ENCODE measurements at places on chromosomes 3 and 15.
A peak's percentile ranks its signal among the peaks of the same experiment; 100 is the strongest.

- DNase-seq, result no peak
Measured at GRCh38 chr15:74213858-74214284, 11.3 kb upstream of the STRA6 start.

DNA sequence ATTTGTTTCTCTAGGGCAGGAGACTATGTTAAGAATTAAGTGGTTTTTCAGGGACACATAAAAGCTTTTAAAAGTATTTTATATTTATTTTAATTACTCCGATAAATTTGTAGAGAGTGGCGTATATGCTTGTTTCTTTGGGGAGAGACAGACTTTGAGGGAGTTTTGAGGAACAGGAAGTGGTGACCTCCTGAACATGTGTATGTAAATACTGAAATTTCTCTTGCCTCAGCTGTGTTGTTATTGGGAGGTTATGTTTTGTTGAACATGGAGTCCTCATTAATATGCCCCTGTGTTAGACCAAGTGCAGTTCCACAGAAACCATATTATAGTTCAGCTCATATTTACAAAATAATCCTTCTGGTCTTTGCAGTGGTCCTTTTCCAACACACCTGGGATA lies 41.8 kb upstream of the UTS2B start:
- DNase-seq, result no peak

DNA sequence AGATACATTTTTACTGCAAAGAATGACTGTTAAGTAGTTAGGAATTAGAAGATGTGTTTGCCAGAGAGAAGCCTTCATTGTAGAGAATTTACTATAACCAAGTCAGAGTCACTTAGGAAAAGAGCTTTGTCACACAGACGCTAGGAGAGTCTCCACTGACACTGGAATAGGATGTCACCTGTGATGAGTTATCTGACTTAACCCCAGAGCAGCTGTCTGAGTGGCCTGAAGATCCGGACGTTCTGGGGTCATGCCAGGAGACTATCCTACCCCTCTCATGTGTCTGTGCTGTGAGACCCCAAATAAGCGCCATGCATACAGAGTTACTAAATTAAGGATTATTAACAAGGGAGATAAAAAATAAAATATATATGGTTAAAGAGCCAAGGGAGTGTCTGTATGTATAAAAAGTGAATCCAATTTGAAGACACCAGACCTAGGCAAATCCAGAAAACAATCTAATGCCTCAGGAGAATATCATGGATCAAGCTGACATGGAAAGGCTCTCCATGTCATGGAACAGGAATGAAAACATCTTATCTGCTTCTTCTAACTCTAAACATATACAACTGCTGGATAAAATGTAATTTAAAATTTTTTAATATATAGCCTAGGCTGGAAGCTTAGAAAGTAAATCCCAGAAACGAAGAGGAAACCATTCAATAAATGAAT lies 43.5 kb downstream of the ITGB5 start:
- DNase-seq, result no peak

- DNase-seq, result peak; percentile 39
Measured at GRCh38 chr15:77019521-77020331, 24.8 kb downstream of the PSTPIP1 start.

- no peak for DNase-seq
Measured at GRCh38 chr15:45548753-45549520, 26.4 kb upstream of the SLC30A4 start.

DNA sequence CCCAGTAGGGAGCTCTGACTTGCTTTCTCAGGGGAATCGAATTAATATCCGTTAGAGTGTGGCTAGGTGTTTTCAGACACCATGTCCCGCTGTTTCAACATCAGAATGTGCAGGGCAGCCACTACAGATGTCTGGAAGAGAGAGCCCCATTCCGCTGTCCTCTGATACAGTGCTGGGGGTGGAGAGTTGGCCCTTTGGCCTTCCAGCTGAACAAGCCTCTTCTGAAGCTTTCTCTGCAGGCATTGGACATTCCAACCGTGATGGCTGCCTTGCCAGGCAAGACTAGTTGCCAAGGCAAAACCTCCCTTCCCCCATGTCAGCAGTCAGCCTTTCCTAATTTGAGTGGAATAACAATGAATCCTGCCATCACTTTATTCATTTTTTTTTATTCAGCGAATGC lies 1.5 kb downstream of the FAH start:
- DNase-seq, result no peak

- DNase-seq, result peak; percentile 51
Measured at GRCh38 chr3:15781637-15782402, 16.0 kb downstream of the ANKRD28 start.

GRCh38 chr3:118126751-118127150 lies 907.9 kb downstream of the IGSF11 start:
- no peak for DNase-seq

DNA sequence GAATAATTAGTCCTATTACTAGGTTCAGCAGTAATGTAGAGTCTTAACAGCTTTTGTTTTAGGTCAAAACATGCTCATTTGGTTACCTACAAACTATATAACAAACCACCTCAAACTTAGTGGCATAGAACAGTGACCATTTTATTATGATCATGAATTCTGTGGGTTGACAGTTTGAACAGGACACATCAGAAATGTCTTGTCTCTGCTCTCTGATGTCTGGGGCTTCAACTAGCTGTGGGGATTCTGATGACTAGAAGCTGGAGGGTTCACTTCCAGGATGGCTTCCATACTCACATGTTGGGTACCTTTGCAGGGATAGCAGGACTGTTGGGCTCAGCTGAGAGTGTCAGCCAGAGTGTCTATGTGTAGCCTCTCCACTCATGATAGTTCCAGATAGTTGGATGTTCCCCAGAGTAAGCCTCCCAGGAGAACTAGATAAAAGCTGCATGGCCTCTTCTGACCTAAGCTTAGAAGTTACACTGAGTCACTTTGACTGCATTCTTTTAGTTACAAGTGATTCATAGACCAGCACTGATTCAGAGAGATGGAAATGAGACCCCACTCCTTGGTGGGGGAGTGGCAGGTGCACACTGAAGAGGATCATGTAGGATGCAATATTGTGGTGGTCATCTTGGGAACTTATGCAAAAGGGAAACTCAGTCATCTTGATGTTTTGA lies 32.6 kb downstream of the PLCL2 start:
- DNase-seq, result peak; percentile 46

DNA sequence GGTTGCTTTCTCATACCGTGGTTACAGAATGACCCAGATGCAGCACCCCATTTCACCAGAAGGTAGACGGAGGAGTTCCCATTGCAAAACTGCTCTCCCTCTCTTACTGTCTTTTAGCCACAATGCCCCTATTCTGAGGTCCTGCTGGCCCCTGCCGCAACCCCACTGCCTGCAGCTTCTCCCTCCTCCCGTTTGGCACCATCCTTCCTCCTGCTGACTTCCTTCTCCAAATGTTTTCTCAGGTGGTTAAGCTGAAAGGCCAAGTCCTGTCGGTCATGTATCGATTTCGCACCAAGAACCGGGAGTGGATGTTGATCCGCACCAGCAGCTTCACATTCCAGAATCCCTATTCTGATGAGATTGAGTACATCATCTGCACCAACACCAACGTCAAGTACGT lies 132.3 kb upstream of the ABHD17C start:
- no peak for DNase-seq

GRCh38 chr15:50353251-50353974 lies 1.6 kb downstream of the GABPB1 start:
- DNase-seq, result peak; percentile 92

Measured in GM23248 (cell line).